Activated CD4-positive, alpha-beta memory T cell treated with anti-CD3 and anti-CD28 coated beads, Interleukin-2, amount 10 ng/mL, durations not matched to agents 7 days and 5 days (primary cell): ENCODE measurements at places on chromosomes 5 and 9. TPM values are rescaled to one million over a fixed set of nuclear protein-coding genes. Genes with fewer than 3 reads are reported as not detected.

The IFNA7 gene
- total RNA-seq, result not detected

The SLC27A6 gene
- total RNA-seq, result not detected

The RNF183 gene
- 0.40 TPM for total RNA-seq

The EDIL3 gene
- total RNA-seq, result not detected

The BTNL8 gene
- not detected for total RNA-seq

The GPR150 gene
- total RNA-seq, result 1.7 TPM

The MPDZ gene
- not detected for total RNA-seq

The NUTM2F gene
- total RNA-seq, result not detected

The SOHLH1 gene
- total RNA-seq, result not detected
